ENCODE measurements at places on chromosomes 13 and 19.

- peak; percentile 84 for DNase-seq
Measured at GRCh38 chr19:39328046-39328705, 7.5 kb upstream of the LRFN1 start.

GRCh38 chr13:36903925-36904595 is 16.0 kb downstream of the SMAD9 start:
- no peak for DNase-seq

GRCh38 chr19:29882719-29883105 is 59.3 kb upstream of the URI1 start:
- DNase-seq, result no peak

DNA sequence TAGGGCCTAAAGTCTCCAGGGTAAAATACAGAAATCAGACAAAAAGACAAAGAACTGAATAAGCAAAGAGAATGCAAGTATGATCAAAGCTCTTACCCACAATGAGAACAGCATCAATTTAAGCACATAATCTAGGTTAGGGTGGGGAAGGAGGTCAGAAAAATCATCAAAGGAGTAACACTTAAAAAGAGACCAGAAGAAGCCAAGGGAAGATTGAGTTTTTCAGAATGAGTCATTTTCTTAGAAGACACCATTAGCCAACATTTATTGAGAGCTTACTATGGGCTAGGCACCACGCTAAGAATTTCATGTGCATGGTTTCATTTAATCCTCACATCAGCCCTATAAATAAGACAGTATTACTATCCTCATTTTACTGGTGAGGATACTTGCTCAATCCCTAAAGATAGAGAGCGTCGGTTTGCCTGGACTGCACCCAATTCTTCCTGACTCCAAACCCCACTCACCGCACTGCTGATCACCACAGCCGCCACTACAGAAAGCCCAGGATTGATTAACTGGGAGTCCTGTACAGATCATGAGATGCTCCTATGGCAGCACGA is 1.7 kb upstream of the SHISA2 start:
- DNase-seq, result no peak

GRCh38 chr19:2970201-2970835 is 7.0 kb upstream of the TLE6 start:
- DNase-seq, result no peak

Data from SK-N-SH (cell line).